ENCODE measurements at places on chromosomes 4 and X. TPM values are rescaled to one million over a fixed set of nuclear protein-coding genes. Genes with fewer than 3 reads are reported as not detected.

DNA sequence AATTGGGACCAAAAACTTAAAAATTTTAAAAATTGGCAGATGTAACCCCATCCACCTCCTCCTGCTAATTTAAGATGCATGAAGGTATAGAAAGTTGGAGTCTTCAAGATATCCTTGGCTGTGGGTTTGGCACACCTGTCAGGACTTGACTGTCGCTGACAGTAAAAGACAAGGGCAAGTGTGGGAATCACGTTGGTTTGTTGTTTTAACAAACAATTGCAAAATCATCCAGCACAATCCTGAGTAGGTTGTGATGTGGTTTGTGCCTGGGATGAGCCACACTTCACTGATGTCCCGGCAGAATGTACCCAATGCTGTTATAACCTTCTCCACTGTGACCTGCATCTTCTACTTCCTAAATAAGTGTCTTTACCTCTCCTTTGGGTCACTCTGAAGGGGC lies 24.0 kb downstream of the HOPX start:
- peak overlapping the region; percentile 72 for H3K4me3 ChIP-seq
- H3K27ac ChIP-seq = no peak overlapping the region
- H3K27me3 ChIP-seq = peaks cover 87% of the 10 kb centered on the region

RADX gene
- total RNA-seq = 17.4 TPM

DNA sequence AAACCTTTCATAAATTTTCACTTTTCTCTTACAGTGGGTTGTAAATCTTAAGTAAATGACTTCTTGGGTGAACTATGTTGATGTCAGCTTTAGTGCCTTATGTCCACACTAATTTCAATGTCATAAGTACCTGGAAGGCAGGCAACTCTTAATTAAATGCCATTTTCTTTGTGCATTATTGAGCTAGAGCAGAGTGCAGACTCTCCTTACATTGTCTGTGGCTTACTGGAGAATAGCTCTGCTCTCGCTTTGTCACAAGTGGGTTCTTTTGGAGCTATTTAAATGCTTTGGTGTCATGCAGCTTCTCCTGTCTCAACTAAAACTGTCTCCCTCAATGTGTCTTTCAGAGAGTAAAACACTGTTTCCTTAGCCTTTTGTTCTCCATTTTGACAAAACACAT lies 411.6 kb downstream of the STIM2 start:
- peaks cover 10% of the 10 kb centered on the region for H3K4me1 ChIP-seq
- DNase-seq = no peak
- no peak overlapping the region for H3K27ac ChIP-seq
- H3K36me3 ChIP-seq = no peaks in the 10 kb centered on the region

DNA sequence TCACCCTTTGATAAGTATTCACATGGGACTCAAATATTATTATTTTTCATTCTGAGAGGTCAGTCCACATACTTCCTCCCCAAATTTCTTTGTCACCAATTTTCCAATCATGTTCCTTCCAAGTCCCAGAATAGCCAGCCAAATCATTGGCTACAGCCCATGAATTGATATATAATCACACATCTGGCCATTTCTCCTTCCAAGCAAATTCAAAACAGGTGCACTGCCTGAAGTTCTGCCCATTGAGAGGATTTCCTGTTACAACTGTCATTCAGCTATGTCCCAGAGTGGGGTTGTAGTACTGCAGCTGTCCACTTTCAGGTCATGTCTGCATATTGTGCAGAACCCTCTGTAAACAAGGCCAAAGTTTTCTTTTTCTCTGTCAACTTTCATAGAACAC lies 347.8 kb downstream of the GRID2 start:
- H3K4me1 ChIP-seq = no peaks in the 10 kb centered on the region
- DNase-seq = no peak
- no peak overlapping the region for H3K27ac ChIP-seq
- no peaks in the 10 kb centered on the region for H3K27me3 ChIP-seq

- peaks cover 30% of the 10 kb centered on the region for H3K36me3 ChIP-seq
- DNase-seq = peak; percentile 99
- H3K27ac ChIP-seq = peak within 1 kb of the TSS; percentile 98
- H3K4me1 ChIP-seq = peaks cover 43% of the 10 kb centered on the region
- H3K27me3 ChIP-seq = peaks cover 3% of the 10 kb centered on the region
Observed at GRCh38 chrX:1391707-1392375, at the start of gene SLC25A6. Gene SLC25A6, minus strand, starts transcription at chrX:1392113. Its CDS starts 104 bp downstream, at chrX:1392009.

GRCh38 chr4:13543839-13544605 lies at the start of gene NKX3-2:
Gene NKX3-2, minus strand, starts transcription at chr4:13544508. Its CDS starts 94 bp downstream, at chr4:13544414.
- peaks cover 86% of the 10 kb centered on the region for H3K27me3 ChIP-seq
- H3K4me1 ChIP-seq = peaks cover 31% of the 10 kb centered on the region
- no peaks in the 10 kb centered on the region for H3K36me3 ChIP-seq
- H3K4me3 ChIP-seq = peak within 1 kb of the TSS; percentile 97
- no peak for DNase-seq

DNA sequence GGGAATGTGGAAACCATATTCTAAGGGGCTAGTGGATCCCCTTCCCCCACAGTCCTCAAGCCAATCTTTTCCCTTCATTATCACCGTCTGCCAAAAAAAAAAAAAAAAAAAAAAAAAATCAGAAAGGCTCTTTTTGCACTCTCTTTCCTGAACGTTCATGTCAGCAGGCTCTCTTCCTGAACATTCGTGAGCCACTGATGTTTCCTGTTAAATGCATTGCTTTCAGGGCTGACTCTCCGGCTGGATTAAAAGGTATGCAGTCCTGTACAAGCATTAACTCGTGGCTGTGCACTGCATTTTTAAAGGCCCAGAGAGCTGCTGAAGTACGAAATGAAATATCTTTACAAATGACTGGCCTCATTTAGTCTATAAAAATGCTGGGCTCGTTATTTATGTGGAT lies 34.0 kb upstream of the TSPAN5 start:
- peaks cover 8% of the 10 kb centered on the region for H3K4me1 ChIP-seq
- no peak overlapping the region for H3K27ac ChIP-seq
- no peak for DNase-seq
- no peaks in the 10 kb centered on the region for H3K27me3 ChIP-seq

DNA sequence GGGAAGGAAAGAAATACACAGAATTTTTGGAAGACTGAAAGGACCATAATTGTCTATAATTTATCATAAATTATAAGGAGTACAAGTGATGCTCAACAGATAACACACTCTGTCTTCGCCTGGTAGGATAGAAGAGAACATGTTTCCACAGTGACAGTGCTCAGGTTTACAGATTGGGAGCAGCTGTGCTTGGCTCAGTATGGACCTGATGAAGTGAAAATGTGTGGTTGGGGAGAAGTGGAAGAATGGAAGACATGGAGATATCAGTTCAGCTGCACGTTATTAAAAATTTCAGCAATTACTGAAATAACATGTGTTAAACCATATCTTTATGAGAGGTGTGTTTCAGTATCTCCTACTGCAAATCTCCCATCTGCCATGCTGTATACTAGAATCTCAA lies 90.6 kb downstream of the TLL1 start:
- peaks cover 5% of the 10 kb centered on the region for H3K27me3 ChIP-seq
- no peak overlapping the region for H3K4me3 ChIP-seq
- no peaks in the 10 kb centered on the region for H3K4me1 ChIP-seq

FMR1NB gene
- not detected for total RNA-seq

DNA sequence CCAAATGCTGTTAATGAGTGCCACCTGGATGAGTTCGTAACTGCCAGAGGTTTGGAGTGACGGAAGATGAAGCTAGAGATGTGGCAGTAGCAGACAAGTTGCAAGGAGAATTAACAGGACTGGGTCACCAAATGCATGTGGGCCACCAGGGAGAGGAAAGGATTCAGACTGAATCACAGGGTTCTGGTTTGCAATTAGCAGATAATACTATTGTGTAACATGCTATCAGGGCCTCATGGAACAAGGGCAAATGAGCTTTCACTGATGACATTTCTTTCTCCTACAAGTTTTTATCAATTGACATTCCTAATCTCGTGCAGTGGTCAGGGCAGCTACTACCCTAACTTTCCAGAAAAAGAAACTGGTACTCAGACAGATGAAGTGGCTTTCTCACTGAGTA lies 21.4 kb downstream of the GAB3 start:
- no peaks in the 10 kb centered on the region for H3K27me3 ChIP-seq
- H3K36me3 ChIP-seq = no peaks in the 10 kb centered on the region
- H3K4me3 ChIP-seq = no peak overlapping the region
- peaks cover 8% of the 10 kb centered on the region for H3K4me1 ChIP-seq

- no peak overlapping the region for H3K27ac ChIP-seq
- peaks cover 31% of the 10 kb centered on the region for H3K36me3 ChIP-seq
- no peak for DNase-seq
- H3K27me3 ChIP-seq = no peaks in the 10 kb centered on the region
- no peak overlapping the region for H3K4me3 ChIP-seq
Observed at GRCh38 chr4:2694691-2695090, 61.4 kb downstream of the TNIP2 start.

DNA sequence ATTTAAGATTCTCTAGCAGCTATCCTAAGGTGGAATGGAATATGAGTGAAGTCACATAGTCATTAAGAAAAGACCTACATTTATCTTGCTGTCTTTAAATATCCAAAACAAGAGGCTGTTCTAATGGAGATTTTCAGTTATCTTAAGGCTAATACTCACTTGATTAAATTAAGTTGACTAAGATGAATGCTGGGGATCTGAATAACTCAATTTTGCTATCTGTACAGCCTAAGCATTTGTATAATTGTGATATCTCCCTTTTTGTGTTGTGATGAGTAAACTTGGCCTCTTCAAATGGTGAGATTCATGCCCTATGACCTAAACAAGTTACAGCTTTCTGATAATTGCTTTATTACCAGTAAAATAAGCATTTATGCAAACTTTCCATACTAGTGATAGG lies 13.6 kb upstream of the GUCY1A1 start:
- no peaks in the 10 kb centered on the region for H3K36me3 ChIP-seq
- no peaks in the 10 kb centered on the region for H3K4me1 ChIP-seq
- no peak overlapping the region for H3K4me3 ChIP-seq
- no peak overlapping the region for H3K27ac ChIP-seq

- H3K4me3 ChIP-seq = no peak overlapping the region
- DNase-seq = peak; percentile 47
- H3K36me3 ChIP-seq = peaks cover 5% of the 10 kb centered on the region
- H3K4me1 ChIP-seq = no peaks in the 10 kb centered on the region
- no peaks in the 10 kb centered on the region for H3K27me3 ChIP-seq
- H3K27ac ChIP-seq = no peak overlapping the region
Observed at GRCh38 chr4:85084371-85085094, 118.0 kb upstream of the WDFY3 start.

PTPN13 gene
- total RNA-seq = 70.5 TPM

RBM47 gene
- 0.48 TPM for total RNA-seq

GRCh38 chr4:47852136-47852535 lies 14.3 kb upstream of the CORIN start:
- H3K27me3 ChIP-seq = no peaks in the 10 kb centered on the region
- no peaks in the 10 kb centered on the region for H3K4me1 ChIP-seq
- H3K36me3 ChIP-seq = peaks cover 21% of the 10 kb centered on the region
- no peak overlapping the region for H3K4me3 ChIP-seq
